ENCODE measurements at places on chromosomes 5 and 9. TPM values are rescaled to one million over a fixed set of nuclear protein-coding genes. Genes with fewer than 3 reads are reported as not detected.
A peak's percentile ranks its signal among the peaks of the same experiment; 100 is the strongest.

Gene HTR1A
- not detected for total RNA-seq

Gene FAM221B
- not detected for total RNA-seq

Gene REEP5
- total RNA-seq: 53.9 TPM

GRCh38 chr5:111649516-111649915 lies 107.5 kb downstream of the NREP start:
- no peaks in the 10 kb centered on the region for H3K27me3 ChIP-seq
- no peaks in the 10 kb centered on the region for H3K36me3 ChIP-seq
- no peaks in the 10 kb centered on the region for H3K4me1 ChIP-seq
- H3K4me3 ChIP-seq: no peak overlapping the region
- no peak for DNase-seq

DNA sequence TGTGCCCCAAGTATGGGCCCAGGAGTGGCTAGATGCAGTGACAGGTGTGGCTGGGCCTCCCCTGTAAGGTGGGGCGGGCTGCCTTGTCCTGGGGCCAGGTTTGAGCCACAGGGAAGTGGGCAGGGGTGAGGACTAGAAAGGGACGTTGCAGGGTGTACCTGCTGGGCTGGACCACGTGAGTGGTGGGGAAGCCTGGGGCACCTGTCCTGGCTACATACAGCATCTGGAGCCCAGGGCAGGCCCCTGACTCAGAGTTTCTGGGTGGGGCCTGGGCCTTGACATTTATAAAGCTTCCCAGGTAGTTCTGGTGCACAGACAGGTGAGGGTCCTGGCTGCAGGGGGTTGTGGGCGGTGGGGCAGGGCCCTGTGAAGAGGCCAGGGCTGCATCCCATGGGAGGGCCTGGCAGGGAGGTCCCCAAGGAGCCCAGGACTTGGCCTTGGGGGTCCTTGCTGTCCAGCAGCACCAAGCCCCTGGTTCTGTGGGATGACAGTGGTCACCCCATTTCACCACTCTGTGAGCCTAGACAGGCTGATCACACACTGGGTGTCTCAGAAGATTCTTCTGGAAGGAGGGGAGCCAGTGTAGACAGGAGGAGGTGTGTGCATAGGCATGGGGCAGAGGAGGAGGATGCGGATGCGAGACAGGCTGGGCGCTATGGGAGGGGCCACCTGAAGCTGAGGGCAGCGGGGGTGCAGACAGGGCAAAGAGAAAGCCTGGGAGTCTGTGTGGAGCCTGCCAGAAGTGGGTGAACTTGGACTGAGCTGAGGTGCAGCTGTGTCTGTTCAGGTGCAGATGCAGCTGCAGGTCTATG lies 94.0 kb downstream of the PHF2 start:
- peaks cover 19% of the 10 kb centered on the region for H3K36me3 ChIP-seq
- H3K4me3 ChIP-seq: no peak overlapping the region

GRCh38 chr9:13915131-13915530 lies 398.8 kb downstream of the NFIB start:
- no peaks in the 10 kb centered on the region for H3K27me3 ChIP-seq
- no peaks in the 10 kb centered on the region for H3K36me3 ChIP-seq
- H3K4me3 ChIP-seq: no peak overlapping the region
- DNase-seq: no peak

GRCh38 chr9:116998305-116998704 lies 311.2 kb downstream of the TRIM32 start:
- H3K27ac ChIP-seq: no peak overlapping the region
- H3K27me3 ChIP-seq: no peaks in the 10 kb centered on the region
- no peak for DNase-seq
- no peaks in the 10 kb centered on the region for H3K4me1 ChIP-seq
- H3K36me3 ChIP-seq: no peaks in the 10 kb centered on the region

DNA sequence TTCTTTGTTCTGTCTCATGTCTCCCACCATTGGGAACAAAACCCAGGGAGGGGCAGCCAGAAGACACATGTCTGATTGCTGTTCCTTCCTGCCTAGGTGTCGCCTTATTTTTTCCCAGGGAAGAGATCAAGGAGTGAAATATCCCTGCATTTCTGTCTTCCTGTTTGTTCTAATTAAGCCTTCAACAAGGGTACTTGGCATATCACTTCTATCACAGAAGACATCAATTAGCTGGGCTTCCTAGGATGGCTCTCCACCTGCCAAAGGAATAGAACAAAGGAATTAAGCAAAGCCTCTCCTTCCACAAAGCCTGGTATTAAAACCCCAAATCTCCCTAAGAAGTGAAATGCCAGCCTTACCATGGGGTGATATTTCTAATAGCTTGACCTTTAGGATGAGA lies 299.5 kb upstream of the CD180 start:
- no peaks in the 10 kb centered on the region for H3K27me3 ChIP-seq
- DNase-seq: no peak
- H3K27ac ChIP-seq: no peak overlapping the region
- no peaks in the 10 kb centered on the region for H3K4me1 ChIP-seq
- H3K4me3 ChIP-seq: no peak overlapping the region

DNA sequence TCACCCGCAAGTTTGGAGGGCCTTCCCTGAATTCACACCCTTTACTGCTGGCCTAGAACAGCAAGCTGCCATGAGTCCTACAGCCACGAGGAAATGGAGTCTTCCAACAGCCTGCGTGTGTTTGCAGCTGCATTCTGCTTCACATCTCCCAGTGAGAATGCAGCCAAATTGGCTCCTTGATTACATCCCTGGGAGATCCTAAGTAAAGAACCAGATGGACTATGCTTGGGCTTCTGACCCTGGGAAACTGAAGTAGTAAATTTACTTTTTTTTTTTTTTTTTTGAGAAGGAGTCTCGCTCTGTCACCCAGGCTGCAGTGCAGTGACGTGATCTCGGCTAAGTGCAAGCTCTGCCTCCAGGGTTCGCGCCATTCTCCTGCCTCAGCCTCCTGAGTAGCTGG lies 617.0 kb upstream of the CDH18 start:
- no peaks in the 10 kb centered on the region for H3K4me1 ChIP-seq
- no peak overlapping the region for H3K4me3 ChIP-seq
- H3K27ac ChIP-seq: no peak overlapping the region
- H3K36me3 ChIP-seq: no peaks in the 10 kb centered on the region

DNA sequence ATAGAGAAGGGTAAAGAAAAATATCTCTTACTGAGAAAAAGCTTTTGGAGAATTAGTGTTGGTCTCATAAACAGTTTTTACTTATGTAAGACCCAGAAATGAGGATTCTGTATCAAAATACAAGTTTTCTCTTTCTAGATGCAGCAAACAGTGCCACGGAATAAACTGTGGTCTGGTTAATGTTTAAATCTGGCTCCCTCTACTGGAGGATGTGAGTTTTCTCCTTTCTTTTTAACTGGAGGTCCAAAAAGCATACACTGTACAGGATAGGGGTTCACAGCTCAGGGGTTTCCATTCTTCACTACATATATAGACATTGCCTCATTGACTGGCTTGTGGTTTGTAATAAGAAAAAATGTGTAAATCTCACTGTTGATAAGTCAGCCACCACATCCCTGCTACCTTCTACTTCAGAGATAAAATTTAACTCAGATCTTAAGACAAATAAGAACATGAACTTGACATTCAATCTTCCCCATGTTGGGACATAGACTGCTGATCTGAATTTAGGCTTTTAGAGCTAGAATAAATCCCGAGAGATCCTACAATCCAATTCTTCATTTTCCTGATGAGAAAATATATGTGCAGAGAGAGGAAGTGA lies 98.9 kb downstream of the CFAP95 start:
- no peaks in the 10 kb centered on the region for H3K36me3 ChIP-seq
- no peak overlapping the region for H3K27ac ChIP-seq
- H3K27me3 ChIP-seq: no peaks in the 10 kb centered on the region
- no peaks in the 10 kb centered on the region for H3K4me1 ChIP-seq
- no peak overlapping the region for H3K4me3 ChIP-seq

DNA sequence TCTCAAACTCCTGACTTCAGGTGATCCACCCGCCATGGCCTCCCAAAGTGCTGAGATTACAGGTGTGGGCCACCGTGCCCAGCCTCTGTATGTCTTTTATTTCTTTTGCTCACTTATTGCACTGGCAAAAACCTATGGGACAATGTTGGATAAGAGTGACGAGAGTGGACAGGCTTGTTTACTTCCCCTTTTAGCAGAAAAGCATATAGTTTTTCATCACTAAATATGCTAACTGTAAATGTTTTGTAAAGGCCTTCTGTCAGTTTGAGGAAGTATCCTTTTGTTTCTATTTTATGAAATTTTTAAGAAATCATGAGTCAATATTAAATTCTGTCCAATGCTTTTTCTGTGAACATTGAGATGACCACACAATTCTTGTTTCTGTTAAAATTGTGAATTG lies 103.3 kb downstream of the AUH start:
- no peaks in the 10 kb centered on the region for H3K36me3 ChIP-seq
- no peaks in the 10 kb centered on the region for H3K27me3 ChIP-seq
- no peak for DNase-seq
- H3K4me1 ChIP-seq: no peaks in the 10 kb centered on the region
- no peak overlapping the region for H3K4me3 ChIP-seq
- H3K27ac ChIP-seq: no peak overlapping the region

DNA sequence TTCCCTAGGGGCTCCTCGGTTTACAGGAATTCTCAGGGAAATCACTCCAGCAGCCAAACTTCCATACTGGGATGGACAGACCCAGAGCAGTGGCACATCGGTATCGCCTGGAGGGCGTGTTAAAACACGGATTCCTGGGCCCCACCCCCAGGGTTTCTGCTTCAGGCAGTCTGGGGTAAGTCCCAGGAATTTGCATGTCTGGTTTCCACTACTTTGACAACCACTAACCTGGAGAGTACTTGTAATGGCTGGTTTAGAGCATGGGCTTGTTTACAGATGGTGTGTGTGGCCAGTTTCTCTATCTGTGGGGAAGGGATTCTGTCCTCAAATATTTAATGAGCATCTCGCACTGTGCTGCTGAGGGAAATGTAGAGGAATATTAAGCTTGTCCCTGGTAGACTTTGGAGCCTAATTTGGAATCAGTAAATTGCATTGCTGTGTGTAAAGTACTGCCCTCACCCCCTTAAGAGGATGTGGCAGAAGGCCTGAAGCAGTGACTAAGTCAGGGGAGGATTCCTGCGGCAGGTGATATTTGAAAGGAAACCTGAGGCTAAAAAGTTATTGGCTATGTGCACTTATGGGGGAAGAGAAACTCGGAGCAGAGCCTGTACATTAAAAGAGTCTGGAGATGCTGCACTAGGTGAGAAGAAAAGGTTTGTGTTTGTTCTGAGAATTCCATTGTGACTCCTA lies 18.6 kb upstream of the TJP2 start:
- no peaks in the 10 kb centered on the region for H3K4me1 ChIP-seq
- H3K27ac ChIP-seq: no peak overlapping the region
- H3K4me3 ChIP-seq: no peak overlapping the region
- DNase-seq: peak; percentile 25

- DNase-seq: no peak
- H3K27ac ChIP-seq: no peak overlapping the region
- no peak overlapping the region for H3K4me3 ChIP-seq
- H3K4me1 ChIP-seq: peaks cover 4% of the 10 kb centered on the region
These were observed 21.9 kb downstream of the POLR1E start for GRCh38 chr9:37507566-37508134.

- H3K27me3 ChIP-seq: no peaks in the 10 kb centered on the region
- peaks cover 3% of the 10 kb centered on the region for H3K4me1 ChIP-seq
- H3K27ac ChIP-seq: no peak overlapping the region
- no peak for DNase-seq
- no peaks in the 10 kb centered on the region for H3K36me3 ChIP-seq
- H3K4me3 ChIP-seq: no peak overlapping the region
These were observed 102.4 kb downstream of the TTLL11 start for GRCh38 chr9:121990600-121991306.

DNA sequence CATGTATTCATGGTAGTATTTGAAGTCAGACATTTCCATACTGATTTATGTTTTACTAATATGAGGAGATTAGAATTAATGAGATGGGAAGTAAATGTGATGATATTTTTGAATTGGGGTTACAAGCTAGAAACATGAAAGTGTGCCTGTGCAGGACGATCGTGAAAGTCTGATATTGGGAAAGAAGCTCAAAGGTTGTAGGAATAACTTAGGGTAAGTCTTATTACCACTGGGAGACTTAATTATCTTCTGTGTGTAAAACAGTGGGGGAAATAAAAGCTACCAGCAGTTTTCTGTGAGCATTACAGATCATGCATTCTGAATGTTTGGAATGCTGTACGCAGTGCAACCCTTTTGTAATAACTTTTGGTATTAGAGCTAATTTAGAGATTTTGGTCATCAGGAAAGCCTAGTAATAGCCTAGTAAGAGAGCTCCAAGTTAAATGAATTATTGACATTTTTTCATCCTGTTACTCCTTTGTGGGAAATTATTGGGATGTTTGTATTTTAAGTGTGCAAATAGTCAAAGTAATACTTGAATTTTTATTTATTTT lies 153.9 kb downstream of the PCSK5 start:
- H3K36me3 ChIP-seq: no peaks in the 10 kb centered on the region
- H3K27me3 ChIP-seq: no peaks in the 10 kb centered on the region
- no peak overlapping the region for H3K4me3 ChIP-seq
- no peaks in the 10 kb centered on the region for H3K4me1 ChIP-seq
- no peak for DNase-seq

DNA sequence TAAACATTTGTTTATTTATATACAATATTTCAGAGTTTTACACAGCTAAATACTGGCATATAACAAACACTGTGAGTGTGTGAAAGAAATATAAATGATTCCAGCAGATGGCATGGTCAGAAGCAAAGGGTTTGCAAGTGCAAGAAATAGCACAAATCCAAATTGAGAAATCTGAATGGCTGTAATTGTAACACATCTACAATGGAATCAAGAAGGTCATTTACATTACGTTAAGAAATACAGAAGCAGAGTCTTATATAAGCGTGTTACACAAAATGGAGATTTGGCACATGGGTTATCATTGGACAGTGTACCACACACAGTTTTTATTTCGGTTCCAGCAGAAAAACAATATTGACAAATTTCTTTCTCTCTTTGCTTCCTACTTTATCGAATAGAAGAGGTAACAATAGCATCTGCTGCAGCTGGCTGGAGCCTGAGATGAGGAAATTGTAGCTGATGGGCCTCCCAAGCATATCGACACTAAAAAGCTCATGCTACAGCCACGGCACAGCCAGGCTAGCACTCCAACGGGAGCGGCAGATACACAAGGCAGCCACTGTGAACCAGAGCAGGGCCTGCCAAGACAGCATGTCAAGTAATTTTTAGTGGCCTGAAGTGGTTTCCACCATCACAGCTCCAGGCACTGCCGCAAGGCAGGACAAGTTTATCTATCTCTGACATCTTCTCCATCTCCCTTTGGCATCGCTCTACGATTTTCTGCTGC lies 564.6 kb upstream of the DMAC1 start:
- no peak overlapping the region for H3K27ac ChIP-seq
- H3K27me3 ChIP-seq: no peaks in the 10 kb centered on the region
- H3K36me3 ChIP-seq: no peaks in the 10 kb centered on the region
- no peaks in the 10 kb centered on the region for H3K4me1 ChIP-seq
- no peak overlapping the region for H3K4me3 ChIP-seq
- DNase-seq: no peak

Measured in B cell (primary cell).